ENCODE measurements at places on chromosomes 6 and 20.

GRCh38 chr6:52576392-52577021 is 353 bp downstream of the TRAM2 start:
- no peak for DNase-seq

DNA sequence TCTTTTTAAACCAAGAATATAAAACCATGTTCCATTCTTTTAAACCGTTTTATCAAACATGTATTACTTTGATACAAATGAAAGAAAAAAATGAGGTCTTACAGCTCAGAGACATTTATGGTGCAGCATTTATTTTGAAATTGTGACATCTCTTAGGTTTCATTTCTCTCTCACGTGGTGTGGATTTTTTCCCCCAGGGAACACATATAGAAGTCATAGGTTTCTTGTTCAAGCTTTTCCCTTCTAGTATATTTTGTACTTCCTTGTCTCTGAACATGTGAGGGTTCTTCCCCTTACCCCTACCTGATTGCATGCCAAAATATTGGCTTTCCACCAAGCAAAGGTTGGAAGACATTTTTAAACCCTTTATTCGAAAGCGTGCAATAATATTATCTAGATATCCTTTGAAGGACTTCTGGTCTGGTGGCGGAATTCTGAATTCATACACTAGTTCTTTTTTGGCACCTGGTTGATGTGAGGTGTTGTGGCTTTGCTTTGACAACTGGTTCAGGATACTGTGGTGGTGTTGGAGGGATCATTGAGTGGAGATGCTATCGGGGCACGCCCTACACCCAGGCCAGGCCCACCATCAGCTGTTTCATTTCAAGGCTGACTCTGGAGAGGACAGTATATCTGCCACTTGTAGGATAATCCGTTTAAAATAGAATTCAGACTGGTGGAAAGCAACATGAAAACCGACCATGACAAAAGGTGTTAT is 5.6 kb upstream of the FAM50B start:
- no peak for DNase-seq

DNA sequence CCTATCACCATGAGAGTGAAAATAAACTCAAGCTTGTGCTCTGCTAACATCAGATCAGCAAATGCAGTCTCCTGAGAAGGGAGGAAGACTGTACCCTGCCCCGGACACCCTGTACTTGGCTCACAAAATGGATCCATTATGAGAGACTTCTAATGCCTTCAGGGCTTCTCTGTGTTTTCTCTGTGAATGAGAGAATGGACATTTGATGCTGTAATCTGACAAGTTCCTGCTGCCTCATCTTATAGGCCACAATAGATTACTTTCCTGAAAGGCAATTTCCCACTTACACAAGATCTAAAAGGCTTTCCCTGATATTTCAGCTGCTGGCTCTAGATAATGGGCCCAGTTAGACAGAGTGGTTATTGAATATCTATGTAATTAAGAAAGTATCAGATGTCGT is 117.2 kb downstream of the OTOR start:
- no peak for DNase-seq

- no peak for DNase-seq
Measured at GRCh38 chr6:157438611-157439111, 57.7 kb downstream of the ZDHHC14 start.

- peak; percentile 28 for DNase-seq
Measured at GRCh38 chr20:3071610-3072529, at the start of gene OXT. TSS of gene OXT (plus strand) at chr20:3071620. CDS start at chr20:3071656, 36 bp downstream.

DNA sequence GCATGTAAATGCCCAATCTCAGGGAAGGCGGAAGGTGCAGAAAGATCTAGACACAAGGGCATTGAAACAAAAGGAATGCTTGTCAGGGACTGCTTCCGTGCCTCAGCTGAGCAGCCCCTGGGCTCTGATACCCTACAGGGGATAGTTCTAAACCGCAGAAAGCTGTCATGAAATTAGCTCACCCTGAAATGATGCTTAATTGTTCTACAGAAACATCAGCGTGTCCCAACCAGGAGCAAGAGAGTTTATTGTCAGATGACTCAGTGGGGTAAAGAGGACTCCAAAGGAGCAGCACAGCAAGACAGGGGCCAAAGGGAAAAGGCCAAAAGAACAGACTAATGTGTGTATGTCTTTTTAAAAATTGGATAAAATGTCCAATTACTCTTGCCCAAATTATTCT is 258.4 kb upstream of the JARID2 start:
- DNase-seq: no peak

- no peak for DNase-seq
Measured at GRCh38 chr6:115891111-115891669, 169.5 kb downstream of the FRK start.

- no peak for DNase-seq
Measured at GRCh38 chr6:168590406-168590805, 149.4 kb downstream of the SMOC2 start.

GRCh38 chr6:16570946-16571345 is 190.3 kb downstream of the ATXN1 start:
- DNase-seq: no peak

- DNase-seq: no peak
Measured at GRCh38 chr20:24693466-24694156, 224.2 kb downstream of the SYNDIG1 start.

GRCh38 chr6:71103130-71103529 is 146.3 kb upstream of the B3GAT2 start:
- no peak for DNase-seq

DNA sequence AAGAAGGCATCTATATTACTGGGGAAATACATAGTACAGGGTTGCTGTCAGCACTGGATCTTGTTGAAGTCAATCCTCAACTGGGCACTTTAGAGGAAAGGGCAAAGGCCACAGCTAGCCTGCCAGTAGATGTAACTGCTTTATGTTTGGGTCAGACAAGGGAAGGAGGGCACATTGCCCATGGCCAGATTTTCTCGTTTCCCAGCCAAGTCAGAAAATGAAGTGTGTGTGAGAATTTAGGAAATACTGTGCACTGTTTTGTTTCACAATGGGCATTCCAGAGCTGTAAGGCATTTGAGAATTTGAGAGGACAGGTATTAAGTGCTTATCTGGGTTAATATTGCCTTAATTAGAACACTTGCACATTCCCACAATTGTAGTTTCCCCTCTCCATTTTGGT is 183.9 kb upstream of the MCHR2 start:
- DNase-seq: no peak

DNA sequence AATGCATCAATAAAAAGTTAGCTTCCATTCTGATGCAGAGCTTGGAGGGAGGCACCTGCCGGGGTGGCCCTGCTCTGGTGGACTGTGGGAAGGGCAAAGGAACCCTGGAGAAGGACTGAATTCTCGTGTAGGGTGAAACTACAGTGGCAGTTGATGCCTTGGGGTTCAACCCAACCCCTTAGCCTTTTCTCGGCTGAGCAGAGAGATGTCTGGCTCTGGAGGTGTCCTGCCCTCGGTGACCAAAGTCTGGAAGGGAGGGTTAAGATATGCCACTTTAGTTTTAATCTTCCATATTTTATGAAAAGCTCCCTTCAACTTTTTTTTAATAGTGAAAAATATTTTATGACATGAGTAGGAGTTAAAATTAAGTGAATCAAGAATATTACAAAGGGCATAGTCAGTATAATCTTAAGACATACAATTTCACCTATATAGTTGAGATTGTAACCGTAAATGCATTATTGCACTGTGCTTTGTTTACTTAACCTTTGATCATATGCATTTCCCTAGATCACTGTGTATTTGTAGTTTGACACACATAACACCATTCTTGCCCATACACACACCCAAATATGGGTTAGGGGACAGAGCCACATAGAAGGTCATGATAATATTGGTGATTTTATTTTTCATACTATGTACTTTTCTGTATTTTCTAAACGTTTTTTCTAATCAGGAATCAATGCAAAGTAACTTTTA is 179.6 kb downstream of the MCHR2 start:
- no peak for DNase-seq

DNA sequence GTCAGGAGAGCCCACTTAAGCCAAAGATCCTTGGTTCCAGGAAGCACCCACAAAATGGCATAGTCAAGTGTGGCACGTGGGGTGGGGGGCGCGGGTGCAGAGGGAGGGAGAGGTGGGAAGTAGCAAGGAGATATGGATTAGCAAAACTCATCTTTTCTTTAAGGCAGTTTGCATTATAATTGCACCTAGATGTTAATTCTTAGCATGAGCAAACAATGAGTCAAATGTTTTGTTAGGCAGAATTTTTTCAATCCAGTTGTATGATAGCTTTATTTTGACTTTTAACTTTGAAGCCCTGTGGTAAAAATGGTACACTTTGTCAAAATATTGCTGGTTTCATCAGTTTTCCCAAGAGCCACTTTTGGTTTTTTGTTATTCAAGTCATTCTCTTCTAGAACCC is 15.0 kb downstream of the SCAND1 start:
- no peak for DNase-seq

GRCh38 chr6:37565267-37566110 is 65.8 kb upstream of the CCDC167 start:
- DNase-seq: no peak

DNA sequence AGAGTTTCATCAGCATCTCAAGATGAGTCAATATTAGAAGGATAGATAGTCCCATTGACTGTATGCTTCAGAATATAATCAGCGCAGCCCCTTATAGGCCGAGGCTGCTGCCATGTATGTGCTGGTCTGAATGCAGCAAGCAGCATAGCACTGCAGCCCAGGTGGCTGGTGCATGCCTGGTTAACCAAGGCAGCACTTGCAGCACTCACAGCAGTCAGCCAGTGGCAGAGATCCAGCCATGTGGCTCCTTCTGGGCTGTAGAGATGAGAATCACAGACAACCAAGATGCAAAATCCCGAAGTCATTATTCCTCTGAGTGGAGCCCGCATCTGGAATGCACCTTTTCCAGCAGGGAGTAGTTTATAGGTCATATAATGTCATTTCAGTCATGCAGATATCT is 251.9 kb downstream of the UST start:
- DNase-seq: no peak

- peak; percentile 65 for DNase-seq
Measured at GRCh38 chr6:26158076-26158580, 70.9 kb downstream of the HFE start.

DNA sequence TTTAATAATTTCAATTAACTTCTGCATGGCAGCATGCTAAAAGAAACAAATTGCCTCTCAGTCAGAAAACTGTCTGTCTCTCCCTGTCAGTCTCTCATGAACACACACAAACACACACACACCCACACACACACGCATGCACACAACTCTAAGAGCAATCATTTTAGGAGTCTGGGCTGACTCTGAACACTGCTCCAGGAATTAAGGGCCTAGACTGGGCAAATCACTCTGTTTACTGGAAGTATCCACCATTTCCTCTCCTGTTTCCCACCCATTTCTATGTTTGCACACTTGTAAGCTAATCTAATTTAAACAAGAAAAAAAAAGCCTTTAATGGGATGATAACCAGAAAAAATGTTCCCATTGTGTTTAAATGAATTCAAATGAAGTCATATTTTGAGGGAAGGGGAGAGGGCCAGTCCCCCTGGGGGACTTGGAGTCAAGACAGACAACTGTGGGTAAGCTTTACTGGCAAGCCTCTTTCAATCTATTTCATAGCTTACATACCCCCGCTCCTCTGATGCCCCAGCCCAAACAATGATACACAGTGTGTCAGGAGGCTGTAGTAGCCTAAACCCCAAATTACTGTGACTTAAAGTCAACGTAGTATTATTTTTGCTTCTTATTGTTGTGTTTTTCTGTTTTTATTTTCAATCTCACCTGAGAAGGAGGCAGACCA is 447.8 kb upstream of the FLRT3 start:
- no peak for DNase-seq

GRCh38 chr6:113763311-113763766 is 93.8 kb upstream of the MARCKS start:
- DNase-seq: no peak

- no peak for DNase-seq
Measured at GRCh38 chr20:23605867-23606651, at the start of gene CST9. TSS of gene CST9 (minus strand) at chr20:23605917. CDS start at chr20:23605864, 53 bp downstream.

GRCh38 chr20:62111148-62111547 is 11.1 kb upstream of the LSM14B start:
- no peak for DNase-seq

DNA sequence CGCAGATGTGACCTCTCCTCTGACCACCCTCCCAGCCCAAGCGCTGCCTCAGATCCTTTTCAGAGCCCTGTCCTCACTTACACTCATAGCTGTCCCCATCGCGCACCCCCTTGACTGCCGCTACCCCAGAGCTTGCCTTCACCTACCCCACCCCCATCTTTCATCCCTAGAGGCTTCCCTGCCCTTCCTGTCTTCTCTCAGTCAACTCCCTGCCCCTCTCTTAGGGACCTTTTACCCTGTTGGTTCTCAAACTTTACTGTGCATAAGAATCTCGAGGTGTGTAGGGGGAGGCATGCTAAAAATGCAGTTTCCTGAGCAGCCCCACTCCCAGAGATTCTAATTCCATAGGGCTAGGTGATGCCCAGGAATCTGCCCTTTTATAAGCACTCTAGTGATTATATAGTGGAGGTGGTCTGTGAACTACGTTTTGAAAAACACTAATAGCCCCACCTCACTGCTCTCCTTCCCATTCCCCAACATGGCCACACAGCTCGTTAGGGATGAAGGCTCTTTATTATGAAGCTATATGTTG is 725 bp downstream of the TM9SF4 start:
- no peak for DNase-seq

- DNase-seq: no peak
Measured at GRCh38 chr20:39291301-39291700, 329.2 kb downstream of the DHX35 start.

GRCh38 chr6:13248053-13248452 is 80.3 kb downstream of the TBC1D7 start:
- DNase-seq: no peak

- DNase-seq: no peak
Measured at GRCh38 chr6:125357515-125358256, 55.9 kb upstream of the HDDC2 start.

DNA sequence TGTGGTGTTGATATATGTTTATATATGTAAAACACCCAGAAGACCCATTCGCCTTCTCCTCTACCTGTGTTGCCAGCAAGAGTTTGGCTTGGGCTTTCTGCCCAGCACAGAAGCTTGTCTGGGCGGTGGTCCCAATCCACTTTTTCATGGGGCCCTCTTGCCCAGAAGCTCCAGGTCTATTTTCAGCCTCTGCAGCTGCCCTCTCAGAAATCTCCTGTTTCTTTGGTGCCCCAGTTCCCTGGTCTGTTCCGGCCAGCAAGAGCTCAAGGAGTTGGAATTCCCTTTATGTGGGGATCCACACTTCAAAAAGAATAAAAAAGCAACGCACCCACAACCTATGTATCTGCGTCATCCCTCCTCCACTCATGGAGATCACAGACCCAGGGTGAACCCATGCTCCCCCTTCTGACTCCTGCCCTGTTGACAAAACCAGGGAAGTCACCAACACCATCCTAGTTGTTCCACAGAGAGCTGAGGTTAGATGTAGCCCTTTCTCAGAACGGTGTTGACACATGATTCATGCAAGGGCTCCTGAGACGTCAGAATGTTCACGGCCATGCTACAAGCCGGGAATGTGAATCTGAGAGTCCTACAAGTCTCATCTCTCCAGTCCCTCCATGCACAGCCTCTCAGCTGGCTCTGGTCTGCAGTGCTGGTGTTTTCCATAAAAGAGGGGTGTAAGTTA is 156.8 kb upstream of the RIN2 start:
- DNase-seq: no peak

GRCh38 chr20:15069355-15069754 is 731.9 kb upstream of the FLRT3 start:
- no peak for DNase-seq
